ENCODE measurements at places on chromosomes 4 and X.

DNA sequence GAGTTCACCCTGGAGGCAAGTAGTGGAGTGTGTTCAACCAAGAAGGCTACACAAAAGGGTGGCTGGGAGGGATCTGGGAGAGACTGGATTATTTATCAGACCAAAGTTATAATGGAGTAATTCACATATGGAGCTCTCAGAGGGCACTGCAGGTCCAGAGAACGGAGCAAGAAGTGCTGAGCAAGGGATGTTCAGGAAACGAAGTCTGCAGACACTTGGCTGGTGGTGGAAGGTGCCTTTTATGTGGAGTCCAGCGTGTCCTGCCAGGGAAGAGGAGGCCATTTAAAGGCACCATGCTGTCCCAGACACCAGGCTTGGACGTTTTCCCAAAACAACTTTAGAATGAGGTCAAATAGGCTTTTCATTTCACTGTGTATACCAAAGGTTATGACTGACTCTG is 130.1 kb downstream of the CEP135 start:
- no peak for DNase-seq

- no peak for DNase-seq
Measured at GRCh38 chr4:145186729-145187128, 6.3 kb upstream of the OTUD4 start.

DNA sequence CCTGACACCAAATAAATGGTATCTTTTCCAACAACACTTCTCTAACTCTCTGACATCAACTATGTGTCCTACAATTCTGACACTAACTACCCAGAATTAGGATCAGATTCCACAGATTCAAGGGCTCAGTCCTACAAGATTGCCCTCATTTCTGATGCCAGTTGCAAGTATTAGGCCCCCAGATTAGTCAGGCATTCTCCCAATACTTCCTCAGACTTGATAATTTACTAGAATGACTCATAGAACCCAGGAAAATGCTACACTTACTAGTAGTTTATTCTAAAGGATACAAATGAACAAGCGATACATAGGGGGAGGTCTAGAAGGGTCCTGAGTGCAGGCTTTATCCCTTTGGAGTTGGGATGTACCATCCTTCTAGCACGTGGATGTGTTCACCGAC is 8.5 kb downstream of the TIGD2 start:
- no peak for DNase-seq

- DNase-seq = no peak
Measured at GRCh38 chr4:182924497-182924896, 7.3 kb upstream of the DCTD start.

GRCh38 chr4:48261281-48261680 is 8.4 kb downstream of the TEC start:
- no peak for DNase-seq

DNA sequence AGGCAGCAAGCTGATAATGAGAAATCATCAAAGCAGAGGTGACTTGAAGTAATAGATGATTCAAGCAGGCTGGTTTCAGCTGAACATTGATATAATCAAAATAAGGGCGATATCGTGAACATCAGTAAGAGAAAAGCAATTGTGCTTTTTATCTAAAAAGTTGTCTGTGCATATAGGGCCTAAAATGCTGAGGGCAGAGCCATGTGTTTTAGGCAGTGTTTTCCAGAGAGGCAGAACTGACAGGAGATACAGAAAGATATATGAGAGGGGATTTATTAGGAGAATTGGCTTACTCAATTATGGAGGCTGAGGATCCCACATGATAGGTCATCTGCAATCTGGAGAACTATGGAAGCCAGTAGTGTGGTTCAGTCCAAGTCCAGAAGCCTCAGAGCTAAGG is 136.5 kb upstream of the NPY2R start:
- no peak for DNase-seq

DNA sequence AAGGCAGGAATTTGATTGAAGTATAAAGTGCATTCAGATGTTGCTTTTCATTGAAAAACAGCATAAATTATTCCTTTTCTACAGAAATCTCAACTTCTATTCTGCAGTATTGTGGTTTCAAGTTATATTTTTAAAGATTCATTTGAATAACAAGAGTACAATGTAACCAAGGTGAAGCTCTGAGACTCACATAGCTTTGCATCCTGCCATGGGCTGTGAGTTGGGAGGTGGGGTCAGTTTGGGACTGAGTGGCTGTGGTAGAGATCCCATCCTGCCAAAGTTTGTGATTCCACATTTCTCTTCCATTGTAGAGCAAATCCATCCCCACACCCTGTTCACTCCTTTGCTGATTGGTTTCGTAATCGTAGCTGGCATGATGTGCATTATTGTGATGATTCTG is 69.2 kb downstream of the KIT start:
- no peak for DNase-seq

DNA sequence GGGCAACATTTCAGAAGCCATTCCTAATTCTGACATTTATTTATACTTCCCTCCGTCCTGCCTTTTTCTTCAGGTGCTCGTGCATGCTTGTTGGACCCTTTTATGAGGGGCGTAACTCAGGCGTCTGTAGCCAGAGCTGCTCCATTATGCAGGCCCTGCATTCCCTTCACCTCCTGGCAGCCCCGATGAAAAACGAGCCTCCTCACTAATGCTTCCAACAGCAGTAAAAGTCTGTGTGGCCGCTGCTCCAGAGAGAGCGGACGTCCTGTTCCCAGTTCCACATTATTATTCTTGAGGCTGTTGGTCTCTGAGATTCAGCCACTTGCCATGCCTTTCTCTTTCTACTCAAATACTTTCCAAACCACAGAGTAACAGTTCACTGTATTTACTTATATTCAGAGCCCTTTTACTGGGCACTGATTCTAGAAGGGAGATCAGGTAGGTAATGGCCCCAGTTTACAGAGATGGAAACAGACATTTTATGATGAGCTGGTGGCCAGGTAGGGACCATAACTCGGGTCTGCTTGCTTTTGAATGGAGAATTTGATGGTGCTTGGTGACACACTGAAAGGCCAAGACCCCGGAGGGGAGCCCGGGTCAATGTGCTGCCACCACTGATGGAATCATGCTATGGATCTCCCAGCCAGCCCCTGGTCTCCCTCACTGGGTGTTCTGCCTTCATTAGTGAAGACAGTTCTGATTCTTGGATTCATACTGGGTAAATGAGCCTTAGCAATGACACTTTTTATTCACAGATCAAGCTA is 101.0 kb downstream of the GATB start:
- no peak for DNase-seq

Measured in T-helper 22 cell (primary cell).